ENCODE measurements at places on chromosomes 11 and 22.
A peak's percentile ranks its signal among the peaks of the same experiment; 100 is the strongest.

DNA sequence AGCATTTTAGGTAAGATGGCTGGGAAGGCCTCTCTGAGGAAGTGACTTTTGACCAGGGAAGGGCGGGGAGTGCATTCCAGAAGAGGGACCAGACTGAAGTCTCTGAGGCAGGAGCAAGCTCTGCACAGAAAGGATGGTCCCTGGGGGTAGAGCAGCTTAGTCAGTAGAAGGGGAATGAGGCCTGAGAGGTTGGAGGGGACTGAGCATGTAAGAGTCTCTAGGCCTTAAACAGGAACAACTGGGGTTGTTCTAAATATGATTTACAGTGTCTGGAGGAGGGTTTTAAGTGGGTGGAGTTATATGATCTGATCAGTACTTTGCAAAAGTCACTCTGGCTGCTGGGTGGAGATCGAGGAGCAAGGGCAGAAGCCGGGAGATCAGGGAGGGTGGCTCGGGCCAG is 31.7 kb upstream of the TEF start:
- no peak for DNase-seq

GRCh38 chr11:119087747-119088241 is 3.1 kb downstream of the HMBS start:
- DNase-seq: no peak

DNA sequence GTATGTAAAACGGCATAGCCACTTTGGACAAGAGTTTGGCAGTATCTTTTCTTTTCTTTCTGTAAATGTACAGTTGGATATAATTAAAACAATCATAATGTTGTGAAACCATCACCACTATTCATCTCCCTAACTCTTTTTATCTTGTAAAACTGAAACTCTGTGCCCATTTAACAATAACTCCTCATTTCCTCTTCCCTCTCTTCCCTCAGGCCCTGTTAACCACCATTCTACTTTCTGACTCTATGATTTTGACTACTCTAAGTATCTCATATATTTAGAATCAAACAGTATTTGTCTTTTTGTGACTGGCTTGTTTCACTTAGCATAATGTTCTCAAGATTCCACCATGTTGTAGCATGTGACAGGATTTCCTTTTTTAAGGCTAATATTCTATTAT is 10.2 kb downstream of the SCUBE2 start:
- DNase-seq: no peak

GRCh38 chr22:33919391-33920196 is 682 bp downstream of the LARGE1 start:
- peak; percentile 47 for DNase-seq

GRCh38 chr22:38271927-38272372 is 860 bp downstream of the TMEM184B start:
- no peak for DNase-seq

GRCh38 chr22:23514322-23515038 is 65.6 kb downstream of the IGLL1 start:
- no peak for DNase-seq

- DNase-seq: no peak
These were observed 81.1 kb upstream of the CHRM4 start for GRCh38 chr11:46472662-46472994.

DNA sequence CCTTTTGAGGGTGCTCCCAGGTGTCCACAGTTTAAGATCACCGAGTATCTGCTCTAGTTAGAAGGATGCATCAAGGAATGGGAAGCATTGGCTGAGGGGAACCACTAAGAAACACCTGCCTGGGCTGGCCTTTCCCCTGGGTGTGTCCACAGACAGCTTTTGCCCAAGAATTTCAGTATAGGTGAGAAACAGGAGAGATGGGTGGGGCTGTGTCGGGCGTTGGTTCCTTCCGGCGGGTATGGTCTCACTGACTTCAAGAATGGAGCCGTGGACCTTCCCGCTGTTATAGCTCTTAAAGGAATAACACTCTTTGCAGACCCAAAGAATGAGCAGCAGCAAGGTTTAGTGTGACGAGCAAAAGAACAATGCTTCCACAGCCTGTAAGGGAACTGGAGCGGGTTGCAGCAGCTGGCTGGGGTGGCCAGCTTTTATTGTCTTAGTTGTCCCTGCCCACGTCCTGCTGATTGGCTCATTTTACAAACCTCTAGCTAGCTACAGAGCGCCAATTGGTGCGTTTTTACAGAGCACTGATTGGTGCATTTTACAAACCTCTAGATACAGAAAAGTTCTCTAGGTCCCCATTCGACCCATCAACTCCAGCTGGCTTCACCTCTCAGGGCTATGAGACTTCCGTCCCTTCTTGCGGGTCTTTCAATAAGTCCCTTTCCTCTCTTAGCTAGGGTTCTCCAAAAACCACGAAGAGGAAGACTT is 2.4 kb downstream of the FADS1 start:
- peak; percentile 43 for DNase-seq

GRCh38 chr22:23119494-23120414 is 22.0 kb downstream of the RSPH14 start:
- DNase-seq: no peak

DNA sequence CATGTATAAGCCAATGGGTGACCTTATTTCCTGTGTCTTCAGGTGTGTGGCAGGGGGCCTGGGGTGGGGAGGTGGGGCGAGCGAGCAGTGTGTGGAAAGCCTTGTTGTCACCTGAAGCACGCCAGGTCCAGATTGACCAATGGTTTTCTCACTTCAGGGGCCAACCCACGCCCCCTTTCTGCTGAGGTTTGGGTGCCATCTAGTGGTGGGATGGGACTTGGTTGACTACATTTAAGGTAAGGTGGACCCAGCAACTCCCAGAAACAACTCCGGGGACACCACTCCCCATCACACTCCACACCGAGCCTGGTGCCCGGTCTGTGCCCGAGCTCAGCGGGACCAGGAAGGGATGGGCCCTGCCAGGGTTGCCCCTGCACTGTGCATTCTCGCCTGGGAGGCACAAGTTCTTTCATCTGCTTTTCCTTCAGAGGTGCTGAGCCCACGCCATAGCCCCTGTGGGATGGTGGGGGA is 40.0 kb downstream of the TPCN2 start:
- DNase-seq: peak; percentile 66

- DNase-seq: no peak
These were observed 7.0 kb downstream of the CD81 start for GRCh38 chr11:2383852-2384804.

DNA sequence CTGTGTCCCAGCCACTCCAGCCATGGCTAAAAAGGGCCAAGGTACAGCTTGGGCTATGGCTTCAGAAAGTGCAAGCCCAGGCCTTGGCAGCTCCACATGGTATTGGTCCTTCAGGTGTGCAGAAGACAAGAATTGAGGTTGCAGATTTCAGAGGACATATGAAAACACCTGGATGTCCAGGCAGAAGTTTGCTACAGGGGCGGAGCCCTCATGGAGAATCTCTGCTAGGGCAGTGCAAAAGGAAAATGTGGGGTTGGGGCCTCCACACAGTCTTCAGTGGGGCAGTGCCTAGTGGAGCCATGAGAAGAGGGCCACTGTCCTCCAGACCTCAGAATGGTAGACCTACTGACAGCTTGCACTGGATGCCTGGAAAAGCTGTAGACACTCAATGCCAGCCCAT is 1074.1 kb downstream of the JRKL start:
- no peak for DNase-seq

GRCh38 chr22:17258788-17259148 is 39.5 kb upstream of the ADA2 start:
- no peak for DNase-seq

DNA sequence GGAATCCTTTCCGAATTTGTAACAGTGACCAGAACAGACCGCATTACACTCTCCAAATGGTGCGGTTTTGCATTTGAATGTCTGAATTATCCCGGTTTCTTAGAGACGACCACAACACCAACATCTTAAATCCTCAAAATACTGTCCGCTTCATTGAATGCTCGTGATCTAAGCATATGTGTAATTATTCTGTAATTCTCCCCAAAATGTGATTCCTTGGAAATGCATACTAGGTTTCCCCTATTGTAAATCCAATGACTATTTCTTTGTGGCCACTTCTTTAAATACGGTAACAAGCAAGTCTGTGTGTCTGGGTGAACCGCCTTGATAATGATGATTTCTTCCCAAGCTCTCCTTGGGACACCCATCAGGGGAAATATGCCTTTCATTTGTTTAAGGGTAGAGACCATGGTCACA is 87.3 kb upstream of the DBX1 start:
- DNase-seq: peak; percentile 91

DNA sequence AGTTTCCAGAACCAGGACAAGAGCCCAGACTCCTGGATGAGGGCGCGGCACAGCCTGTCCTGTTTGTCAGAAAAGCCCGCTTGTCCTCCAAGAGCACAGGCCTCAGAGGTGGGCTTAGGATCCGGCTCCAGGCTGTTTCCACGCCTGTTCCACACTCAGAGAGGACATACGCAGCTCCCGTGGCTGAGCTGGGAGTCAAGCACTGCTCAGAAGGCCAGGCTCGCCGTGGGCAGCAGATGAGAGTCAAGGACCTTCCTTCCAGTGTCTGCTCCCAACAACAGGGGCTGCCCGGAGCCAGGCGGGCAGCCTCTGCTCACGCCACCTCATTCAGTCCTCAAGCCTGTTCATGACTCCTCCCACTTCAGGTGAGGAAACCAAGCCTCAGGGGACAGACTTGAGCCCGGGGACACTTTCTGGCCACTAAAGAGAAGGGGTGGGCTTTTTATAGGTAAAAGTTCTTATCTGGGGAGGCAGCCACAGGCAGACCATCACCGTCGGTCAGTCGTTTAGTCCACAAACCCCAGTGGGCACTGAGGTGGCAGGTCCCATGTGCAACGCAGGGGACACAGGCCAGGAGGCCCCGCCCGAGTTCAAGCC is 3.8 kb downstream of the CYB5R3 start:
- peak; percentile 70 for DNase-seq

DNA sequence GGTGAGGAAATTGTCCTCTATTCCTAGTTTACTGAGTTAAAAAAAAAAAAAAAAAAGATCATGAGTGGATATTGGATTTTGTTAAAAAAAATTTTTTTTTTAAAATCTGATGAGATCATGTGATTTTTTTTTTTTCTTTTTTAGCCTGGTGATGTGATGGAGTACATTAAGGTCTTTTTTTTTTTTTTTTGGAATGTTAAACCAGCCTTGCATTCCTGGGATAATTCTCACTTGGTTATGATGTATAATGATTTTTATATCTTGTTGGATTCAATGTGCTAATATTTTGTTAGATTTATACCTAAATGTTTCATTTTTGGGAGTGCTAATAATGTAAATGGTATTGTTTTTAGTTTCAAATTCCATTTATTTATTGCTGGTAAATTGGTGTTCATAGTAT is 43.3 kb downstream of the DDX10 start:
- DNase-seq: no peak

GRCh38 chr11:85724748-85725465 is 38.9 kb upstream of the CCDC89 start:
- DNase-seq: no peak

DNA sequence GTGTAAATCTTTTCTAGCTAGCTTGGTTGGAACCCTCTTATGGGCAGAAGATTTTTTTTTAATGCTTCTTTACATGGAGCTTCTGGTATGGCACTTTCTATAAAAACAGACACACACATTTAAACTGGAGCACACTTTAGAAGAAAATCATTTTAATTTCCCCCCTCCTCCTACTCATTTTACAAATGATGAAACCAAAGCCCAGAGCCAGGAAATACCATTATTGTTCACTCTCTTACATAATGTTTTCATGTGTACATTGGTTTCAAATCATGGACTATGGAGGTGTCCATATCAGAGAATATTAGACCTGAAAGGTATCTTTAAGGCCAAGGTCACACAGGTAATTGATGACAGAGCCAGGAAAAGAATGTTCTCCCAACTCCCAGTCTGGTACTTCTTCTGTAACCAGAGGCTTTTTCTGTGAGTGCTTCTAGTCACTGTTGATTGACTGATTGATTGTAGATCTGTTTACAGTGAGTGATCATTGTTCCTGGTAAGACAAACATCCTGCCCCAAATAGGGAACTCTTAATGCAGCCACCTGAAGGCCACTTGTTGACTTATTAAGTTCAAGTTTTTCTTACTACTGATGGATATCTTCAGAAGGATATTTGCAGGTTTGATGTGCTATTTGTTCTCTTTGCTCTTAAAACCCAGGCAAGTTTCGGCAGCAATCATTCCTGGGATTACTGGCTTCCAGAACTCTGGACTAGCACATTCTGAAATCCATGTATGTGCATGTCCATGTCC is 26.8 kb upstream of the ME3 start:
- no peak for DNase-seq

DNA sequence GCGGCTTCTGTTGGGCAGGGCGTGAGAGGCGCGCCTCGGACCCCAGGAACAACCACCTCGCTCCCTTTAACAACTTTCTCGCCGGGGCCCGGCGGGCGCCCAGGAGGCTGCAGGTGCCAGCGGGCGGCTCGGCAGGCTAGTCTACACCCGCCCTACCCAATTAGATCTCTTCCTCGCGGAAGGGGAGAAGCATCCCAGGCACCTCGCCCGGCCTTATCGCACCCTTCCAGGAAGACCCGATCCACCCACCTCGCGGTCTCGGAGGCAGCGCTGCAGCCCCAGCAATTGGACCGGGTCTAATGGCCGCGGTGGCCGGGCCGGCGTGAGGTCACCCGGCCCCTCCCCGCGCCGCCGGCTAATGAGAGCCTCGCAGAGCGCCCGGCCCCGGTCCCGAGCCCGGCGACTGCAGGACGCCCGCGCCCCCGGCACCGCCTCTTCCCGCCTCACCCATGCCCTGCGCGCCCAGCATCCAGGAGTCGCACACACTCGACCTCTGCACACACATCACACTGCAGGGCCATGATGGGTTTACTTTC is at the start of gene PLAAT3:
Gene PLAAT3 (minus strand): TSS at position 298 of the 536 bp plus-strand sequence. CDS start 419 bp downstream, outside the sequence.
- peak; percentile 22 for DNase-seq

DNA sequence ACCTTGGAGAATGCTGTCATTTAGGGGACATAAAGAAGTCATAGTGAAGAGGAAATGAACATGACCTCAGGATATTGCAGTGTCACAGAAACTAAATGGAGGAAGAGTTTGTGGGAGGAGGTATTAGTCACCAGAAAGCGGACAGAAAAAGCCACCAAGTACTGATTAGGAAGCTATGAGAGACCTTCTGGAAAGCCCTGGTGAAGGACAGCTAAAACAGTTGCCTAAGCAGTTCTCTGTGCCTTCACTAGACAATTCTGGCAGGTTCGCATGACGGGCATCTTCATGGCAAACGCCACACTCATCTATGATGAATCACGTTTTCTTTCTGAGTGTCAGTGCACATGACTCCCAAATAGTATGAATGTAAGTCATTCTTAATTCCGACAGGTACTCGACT is 325.8 kb downstream of the C11orf87 start:
- no peak for DNase-seq

GRCh38 chr11:63961608-63962412 is 12.6 kb upstream of the COX8A start:
- DNase-seq: peak; percentile 99

All from SJCRH30 (cell line).